ENCODE measurements at places on chromosomes 7 and 10.
A peak's percentile ranks its signal among the peaks of the same experiment; 100 is the strongest.

DNA sequence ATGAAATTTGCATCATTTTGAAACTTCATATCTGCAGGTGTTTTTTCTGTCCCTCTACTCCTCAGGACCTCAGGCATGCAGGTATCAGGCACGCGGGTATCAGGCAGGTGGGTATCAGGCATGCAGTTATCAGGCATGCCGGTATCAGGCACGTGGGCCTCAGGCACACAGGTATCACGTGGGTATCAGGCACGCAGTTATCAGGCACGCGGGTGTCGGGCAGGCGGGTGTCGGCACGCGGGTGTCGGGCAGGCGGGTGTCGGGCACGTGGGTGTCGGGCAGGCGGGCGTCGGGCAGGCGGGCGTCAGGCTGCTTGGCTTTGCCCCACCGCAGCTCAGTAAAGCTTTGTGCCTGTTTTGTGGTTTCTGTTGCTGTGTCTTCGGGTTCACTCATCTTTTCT, 8.7 kb downstream of the SPRN start:
- DNase-seq = no peak

- DNase-seq = no peak
Measured at GRCh38 chr7:144628176-144628575, 207.7 kb downstream of the TPK1 start.

- no peak for DNase-seq
Measured at GRCh38 chr7:20998309-20998708, 211.6 kb upstream of the SP8 start.

DNA sequence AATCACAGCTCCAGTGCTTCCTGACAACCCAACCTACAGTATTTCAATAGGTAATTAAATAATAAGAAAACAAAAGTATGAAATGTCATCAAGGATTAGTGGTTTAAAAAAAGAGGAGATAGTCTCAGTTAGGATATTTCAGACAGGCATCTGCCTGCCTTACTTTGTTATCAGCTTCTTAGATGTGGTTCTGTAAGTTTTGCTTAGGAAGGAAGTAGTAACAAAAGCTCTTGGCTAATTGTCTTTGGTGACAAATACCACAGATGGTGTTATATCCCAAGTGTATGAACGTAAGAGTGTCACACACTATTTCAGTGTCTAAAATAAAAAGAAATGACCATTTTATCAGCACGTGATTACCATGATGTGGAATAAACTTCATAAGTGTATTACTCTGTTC, 9.8 kb upstream of the ACTA2 start:
- DNase-seq = no peak

GRCh38 chr10:124671486-124672075, 72.6 kb downstream of the FAM53B start:
- peak; percentile 51 for DNase-seq

DNA sequence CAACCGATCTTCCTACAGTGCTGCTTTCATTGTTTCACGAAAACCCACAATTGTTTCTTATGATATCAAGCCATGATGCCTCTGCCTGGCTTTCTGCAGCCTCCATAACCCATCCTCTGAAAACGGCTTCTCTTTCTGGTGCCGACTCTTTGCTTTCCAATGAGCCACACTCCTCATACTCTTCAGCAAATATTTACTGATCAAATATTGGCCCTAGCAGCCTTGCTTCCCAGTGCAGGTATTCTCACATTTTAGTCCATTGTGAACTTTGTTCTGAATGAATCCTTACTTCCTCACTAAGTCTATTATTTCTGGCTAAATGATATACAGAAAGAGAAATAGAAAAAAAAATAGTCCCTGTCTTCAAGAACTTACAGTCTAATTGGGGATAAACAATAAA, 35.5 kb downstream of the LAMB1 start:
- DNase-seq = no peak

- DNase-seq = no peak
Measured at GRCh38 chr7:92836489-92836999, at the start of gene CDK6. TSS of gene CDK6 (minus strand) at chr7:92836573. CDS start at chr7:92833323, 3,250 bp downstream.

- DNase-seq = no peak
Measured at GRCh38 chr7:156386097-156386496, 254.5 kb upstream of the RNF32 start.

DNA sequence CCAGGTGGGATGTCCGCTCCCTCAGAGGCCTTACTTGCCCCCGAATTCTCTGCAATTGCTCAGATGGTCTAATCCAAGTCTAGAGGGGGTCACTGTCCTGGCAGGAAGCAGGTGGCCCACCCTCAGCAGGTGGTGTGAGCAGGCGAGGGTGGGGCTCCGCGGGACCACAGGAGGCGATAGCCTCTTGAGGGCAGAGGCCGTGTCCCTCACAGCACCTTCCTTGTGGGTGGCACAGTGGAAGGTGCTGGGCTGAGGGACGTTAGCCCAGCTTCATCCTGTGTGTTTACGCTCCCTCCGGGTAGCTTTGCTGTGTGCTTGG, 38.3 kb upstream of the INPP5A start:
- no peak for DNase-seq

GRCh38 chr10:16765509-16766375, 51.5 kb downstream of the RSU1 start:
- no peak for DNase-seq

GRCh38 chr10:75083972-75084833, 27.3 kb upstream of the SAMD8 start:
- DNase-seq = no peak

DNA sequence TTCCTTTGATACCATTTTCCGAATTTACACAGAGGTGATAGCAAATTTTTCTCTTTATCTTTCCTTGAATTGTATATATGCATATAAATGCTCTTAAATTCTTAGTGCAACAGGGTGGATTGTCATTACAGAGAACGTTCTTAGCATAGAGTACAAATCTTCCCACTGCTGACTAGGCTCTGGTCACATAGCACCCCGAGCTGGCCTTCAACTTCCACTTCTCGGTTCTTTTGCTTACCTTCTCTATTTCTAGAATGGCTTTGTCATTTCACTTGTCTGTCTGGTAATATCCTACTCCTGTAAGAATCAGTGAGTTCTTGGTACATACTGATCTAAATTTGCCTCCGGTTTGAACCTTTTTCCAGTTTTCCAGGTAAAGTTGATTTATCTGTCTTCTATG, 13.4 kb downstream of the ADIRF start:
- DNase-seq = no peak

GRCh38 chr7:101557978-101558741, 70.9 kb downstream of the MYL10 start:
- no peak for DNase-seq

DNA sequence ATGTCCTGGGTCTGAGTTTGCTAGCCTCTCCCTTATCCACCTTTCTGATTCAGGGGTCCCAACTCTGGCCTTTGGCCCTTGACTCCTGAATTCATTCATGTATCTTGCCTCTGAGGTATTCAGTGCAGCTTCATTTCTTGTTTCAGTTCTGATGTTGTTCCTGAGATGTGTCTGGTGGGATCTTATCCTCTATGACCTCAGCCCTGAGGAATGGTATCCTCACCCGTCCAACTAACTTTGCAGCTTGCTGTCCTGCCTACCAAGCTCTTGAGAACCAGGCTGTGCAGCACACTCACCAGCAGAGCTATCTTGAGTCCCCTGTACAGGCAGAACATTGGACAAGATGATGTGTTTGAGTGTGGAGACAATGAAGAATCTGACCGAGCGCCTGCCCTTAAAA, 13.8 kb downstream of the SUFU start:
- DNase-seq = no peak

GRCh38 chr10:32938554-32939061, 19.4 kb downstream of the ITGB1 start:
- DNase-seq = no peak

- DNase-seq = no peak
Measured at GRCh38 chr10:50981385-50981784, 92.9 kb upstream of the PRKG1 start.

DNA sequence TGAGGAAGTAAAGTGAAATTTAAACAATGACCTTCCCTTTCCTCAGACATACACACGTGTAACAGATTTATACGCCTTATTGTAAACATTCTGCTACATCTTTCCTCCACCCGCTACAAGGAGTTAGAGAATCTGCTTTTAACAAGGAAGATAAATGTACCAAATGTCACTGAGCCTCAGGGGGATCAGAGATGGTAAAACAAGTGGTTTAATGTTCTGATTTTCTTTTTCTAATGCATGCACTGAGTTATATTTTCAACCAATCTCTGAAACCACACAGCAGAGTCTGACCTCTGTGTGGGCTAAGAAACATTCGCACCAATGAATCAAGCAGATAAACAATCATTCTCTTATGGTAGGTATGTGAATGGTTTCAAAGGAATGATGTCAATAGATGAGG, 599.5 kb downstream of the ARL4A start:
- no peak for DNase-seq

DNA sequence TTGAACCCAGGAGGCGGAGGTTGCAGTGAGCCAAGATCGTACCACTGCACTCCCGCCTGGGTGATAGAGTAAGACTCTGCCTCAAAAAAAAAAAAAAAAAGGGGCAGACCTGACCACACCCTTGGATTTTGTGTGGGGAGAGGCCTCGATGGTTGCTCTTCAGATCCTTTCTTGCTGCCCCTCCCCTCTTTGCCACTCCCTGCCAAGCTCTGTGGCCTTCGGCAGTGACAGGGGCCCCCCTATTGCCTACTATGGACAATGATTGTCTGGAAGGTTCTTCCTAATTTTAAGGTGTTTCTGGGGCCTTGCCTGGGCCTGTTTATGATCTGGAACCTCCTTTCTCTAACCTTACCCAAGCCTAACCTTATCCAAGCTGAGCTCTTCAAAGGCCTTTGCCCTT, 795 bp downstream of the PRF1 start:
- DNase-seq = no peak

DNA sequence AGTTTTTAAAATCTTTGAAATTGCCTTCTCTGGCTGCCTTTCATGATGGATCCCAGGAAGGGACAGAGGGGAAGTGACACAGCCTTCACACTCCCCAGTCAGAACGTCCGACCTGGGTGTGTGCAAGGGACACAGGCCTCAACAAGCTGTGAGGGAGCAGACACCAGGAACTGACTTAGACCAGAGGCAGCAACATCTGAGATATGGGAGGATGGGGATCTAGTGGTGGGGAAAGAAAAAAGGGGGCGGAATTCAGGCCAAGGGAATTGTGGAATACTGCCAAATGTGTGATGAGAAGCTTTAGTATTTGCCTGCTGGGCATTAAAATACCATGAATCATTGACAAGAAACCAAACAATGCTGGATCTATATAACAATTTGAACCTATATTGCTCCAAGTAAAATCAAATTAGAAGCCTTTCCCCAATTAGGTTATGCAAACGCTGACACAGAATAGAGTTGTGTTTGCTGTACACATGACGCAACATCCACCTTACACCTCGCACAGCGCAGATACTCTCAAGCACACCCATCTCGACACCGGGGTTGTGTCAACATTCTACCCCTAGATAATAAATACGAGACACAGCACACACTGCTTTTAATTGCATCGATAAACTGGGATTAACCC, 17.2 kb upstream of the MNX1 start:
- no peak for DNase-seq

- DNase-seq = peak; percentile 23
Measured at GRCh38 chr7:65722361-65722792, 150.5 kb upstream of the VKORC1L1 start.

DNA sequence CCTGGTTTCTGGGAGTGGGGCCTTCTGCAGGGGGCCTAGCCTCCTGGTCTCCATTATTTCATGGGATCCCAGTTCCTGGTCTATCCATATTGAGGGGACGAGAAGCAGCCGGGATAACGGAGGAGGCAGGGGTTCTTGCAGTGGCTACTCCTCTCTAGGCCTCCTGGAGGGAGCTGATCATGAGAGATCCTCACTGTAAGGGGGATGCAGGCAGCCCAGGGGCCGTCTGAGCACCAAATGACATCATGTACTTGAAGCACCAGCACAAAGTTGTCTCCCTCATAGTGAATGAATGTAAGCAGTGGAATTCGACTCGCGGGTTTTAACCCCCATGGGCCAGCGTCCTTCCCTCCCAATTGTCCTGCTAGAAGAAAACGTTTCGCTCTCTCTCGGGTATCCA, 964 bp upstream of the ADCY1 start:
- DNase-seq = no peak

DNA sequence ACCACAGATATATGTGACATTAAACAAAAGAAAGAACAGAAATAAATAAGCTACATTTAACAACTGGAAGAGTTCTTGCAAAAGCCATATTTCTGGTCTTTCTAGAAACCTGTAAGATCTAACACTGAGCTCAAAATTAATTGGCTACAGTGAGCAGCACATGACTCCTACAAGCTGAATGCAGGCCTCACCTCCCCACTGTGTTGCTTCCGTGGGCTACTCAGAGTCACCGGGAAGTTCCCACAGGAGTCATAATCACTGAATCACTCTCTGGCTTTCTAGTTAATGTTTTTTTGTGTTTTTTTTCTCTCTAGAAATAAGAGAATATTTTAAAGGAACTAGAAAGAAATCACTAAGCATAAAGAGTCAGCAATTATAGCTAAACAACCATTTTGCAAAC, 10.2 kb upstream of the MRPS24 start:
- no peak for DNase-seq

GRCh38 chr7:127391591-127392181, 822 bp downstream of the ZNF800 start:
- no peak for DNase-seq

Measured in NCI-H460 (cell line).